ENCODE measurements at places on chromosomes 13 and 19.

DNA sequence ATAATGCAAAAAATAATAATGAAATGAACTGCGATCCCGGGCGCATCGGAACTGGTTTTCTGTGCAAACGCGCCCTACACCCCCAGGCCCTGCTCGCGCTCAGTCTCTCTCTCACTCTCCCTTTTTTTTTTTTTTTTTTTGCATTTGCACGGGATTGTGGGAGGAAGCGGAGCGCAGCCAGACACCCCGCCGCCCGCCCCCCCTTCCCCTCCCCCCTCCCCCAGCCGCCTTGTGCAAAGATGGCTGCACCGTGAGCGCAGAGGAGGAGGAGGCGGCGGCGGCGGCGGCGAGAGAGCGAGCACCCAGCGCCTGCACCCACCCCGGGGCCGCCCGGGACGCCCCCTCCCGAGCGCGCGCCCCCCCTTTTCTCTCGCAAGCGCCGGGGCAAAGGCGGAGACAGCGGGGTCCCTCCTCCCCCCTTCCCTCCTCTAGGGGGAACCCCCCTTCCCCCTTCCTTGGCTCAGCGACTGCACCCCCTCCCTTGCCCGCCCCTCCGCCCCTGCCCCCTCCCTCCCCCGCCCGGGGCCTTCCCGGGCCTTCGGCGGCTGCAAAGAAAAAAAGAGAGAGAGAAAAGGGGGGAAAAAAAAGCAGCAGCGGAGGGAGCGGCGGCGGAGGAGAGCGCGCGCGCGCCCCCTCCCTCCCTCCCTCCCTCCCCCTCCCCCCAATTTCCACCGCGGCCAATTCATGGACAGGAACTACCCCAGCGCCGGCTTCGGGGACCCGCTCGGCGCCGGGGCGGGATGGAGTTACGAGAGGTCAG is at the start of gene PRR12:
Gene PRR12, plus strand, starts transcription at position 212 of the 760 bp plus-strand sequence. Its CDS starts 473 bp downstream, at position 685.
- DNase-seq, result peak; percentile 61

- no peak for DNase-seq
These were observed 206.8 kb downstream of the PCDH9 start for GRCh38 chr13:67023130-67023876.

DNA sequence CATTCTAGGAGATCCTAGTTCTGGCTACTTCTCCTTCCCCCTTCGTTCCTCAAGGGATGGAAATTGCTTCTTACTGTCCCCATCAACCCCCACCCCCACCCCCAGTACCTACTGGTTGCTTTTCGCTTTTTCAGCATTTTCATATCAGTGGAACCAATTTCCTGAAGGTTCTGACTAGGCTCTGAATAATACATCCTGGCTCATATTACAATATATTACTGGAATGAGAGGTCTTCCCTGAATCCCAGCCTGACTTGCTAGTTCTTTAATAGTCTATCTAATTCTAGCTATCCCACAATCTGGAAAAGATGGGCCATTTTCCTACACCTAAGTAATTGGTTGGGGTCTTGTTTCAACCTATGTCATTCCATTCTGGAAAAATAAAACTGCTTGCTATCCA is 207.4 kb downstream of the COG6 start:
- DNase-seq, result no peak

- DNase-seq, result no peak
These were observed 776.6 kb downstream of the UQCRFS1 start for GRCh38 chr19:28436320-28436719.

- no peak for DNase-seq
These were observed 42.6 kb downstream of the RFC3 start for GRCh38 chr13:33860526-33860925.

- DNase-seq, result no peak
These were observed 11.6 kb downstream of the CNFN start for GRCh38 chr19:42378225-42379215.

- no peak for DNase-seq
These were observed 15.3 kb downstream of the LGALS16 start for GRCh38 chr19:39670998-39671397.

- DNase-seq, result no peak
These were observed 11.7 kb upstream of the PTPRS start for GRCh38 chr19:5352229-5352763.

GRCh38 chr19:29810504-29810871 is 1.3 kb upstream of the CCNE1 start:
- no peak for DNase-seq

- DNase-seq, result no peak
These were observed 1.0 kb downstream of the FSTL3 start for GRCh38 chr19:677201-677600.

DNA sequence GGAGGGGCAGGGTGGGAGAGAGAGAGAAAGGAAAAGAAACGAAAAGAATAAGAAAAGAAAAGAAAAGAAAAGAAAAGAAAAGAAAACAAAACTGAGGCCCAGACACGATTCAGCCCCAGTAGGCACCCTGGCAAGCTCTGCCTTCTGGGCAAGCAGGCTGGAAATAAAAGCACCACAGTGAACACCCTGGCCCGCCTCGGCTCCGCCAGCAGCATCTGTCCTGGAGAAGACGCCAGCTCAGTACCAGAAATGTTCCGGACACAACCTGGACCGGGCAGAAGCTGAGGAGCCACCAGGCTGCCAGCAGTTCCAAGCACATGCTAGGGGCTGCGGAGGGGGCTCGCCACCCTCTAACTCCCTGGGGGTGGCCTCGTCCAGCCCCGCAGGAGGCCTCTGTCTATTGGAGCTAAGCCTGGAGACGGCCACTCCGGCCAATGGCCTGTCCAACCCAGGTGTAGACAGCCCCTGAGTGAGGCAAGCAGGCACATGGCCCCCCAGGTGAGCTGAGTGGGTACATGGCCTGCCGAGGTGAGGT is 11.4 kb upstream of the CPAMD8 start:
- no peak for DNase-seq

DNA sequence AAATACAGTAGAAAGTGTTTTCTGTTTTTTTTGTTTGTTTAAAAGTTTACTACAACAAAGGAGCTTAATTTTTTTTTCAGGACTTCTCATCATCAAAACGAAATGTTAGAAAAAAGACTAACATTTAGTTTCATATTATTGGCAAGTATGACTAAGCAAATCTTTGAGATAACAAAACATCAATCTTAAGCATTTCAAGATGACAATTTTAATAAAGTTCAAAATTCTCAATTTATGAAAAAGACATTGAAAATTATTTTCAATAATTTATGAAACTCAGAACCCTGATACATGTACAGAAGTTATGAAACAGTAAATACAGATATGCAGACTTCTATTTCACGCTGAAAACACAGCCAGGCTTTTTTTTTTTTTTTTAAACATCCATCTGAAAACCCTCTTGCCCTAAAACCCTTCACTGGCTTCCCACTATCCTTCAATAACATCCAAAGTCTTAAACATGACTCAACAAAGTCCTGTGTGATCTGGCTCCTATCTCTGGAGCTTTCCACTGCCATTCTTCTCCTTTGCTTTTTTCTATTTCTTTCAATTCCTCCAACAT is 3.9 kb downstream of the RBM26 start:
- DNase-seq, result no peak

GRCh38 chr19:13684021-13684420 is 80.3 kb upstream of the MRI1 start:
- no peak for DNase-seq

DNA sequence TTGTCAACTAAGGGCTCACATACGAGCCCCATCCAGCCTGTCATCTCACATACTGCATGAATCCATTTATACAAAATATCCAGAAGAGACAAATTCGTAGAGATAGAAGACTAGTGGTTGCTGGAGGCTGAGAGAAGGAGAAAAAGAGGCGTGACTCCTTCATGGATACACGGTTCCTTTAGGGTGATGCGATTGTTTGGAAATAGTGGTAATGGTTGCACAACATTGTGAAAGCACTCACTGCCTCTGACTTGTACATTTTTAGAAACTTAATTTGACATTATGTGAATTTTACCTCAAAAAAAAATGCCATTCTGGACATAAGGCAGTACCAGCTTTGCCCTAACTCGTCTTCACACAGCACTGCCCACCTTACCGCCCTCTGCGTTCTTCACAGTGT is 27.3 kb downstream of the IGFL1 start:
- no peak for DNase-seq

- DNase-seq, result no peak
These were observed 100.4 kb downstream of the ING1 start for GRCh38 chr13:110813646-110814624.

- no peak for DNase-seq
These were observed 32.6 kb upstream of the RFC3 start for GRCh38 chr13:33785384-33785783.

DNA sequence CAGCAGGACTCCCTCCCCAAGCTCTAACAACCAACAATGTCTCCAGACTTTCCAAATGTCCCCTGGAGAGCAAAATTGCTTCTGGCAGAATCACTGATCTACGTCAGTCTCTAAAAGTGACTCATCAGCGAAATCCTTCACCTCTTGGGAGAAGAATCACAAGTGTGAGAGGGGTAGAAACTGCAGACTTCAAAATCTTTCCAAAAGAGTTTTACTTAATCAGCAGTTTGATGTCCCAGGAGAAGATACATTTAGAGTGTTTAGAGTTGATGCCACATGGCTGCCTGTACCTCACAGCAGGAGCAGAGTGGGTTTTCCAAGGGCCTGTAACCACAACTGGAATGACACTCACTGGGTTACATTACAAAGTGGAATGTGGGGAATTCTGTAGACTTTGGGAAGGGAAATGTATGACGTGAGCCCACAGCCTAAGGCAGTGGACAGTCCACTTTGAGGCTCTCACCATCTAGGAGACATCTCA is 6.2 kb upstream of the CEACAM5 start:
- no peak for DNase-seq

DNA sequence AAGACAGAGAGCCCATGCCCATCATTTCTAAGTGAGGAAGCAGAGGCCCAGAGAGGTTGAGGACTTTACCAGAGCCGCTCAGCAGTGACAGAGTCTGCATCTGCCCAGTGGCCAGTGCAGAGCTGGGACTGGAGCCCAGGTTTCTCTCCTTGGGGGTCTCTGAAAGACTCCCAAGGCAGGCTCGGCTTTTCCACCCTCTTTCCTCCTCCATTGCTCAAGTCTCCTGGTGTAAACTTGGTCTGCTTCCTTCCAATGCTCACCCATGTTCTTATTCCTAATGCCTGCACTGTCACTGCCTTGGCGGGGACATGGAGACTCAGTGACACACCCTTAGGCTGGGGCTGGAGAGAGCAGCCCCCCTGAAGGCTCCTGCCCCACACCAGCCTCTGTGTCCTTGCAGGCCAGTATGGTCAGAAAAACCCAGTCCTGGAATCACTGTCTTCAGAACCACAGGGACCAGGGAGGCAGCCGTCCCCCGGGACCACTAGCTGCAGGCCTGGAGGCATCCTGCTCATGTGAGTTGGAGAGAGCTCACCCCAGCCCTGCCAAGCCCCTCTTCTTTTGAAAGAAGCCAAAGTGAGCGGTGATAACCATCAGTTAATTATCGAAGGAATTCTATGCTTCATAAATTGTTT is 211.0 kb upstream of the ZNF536 start:
- no peak for DNase-seq

DNA sequence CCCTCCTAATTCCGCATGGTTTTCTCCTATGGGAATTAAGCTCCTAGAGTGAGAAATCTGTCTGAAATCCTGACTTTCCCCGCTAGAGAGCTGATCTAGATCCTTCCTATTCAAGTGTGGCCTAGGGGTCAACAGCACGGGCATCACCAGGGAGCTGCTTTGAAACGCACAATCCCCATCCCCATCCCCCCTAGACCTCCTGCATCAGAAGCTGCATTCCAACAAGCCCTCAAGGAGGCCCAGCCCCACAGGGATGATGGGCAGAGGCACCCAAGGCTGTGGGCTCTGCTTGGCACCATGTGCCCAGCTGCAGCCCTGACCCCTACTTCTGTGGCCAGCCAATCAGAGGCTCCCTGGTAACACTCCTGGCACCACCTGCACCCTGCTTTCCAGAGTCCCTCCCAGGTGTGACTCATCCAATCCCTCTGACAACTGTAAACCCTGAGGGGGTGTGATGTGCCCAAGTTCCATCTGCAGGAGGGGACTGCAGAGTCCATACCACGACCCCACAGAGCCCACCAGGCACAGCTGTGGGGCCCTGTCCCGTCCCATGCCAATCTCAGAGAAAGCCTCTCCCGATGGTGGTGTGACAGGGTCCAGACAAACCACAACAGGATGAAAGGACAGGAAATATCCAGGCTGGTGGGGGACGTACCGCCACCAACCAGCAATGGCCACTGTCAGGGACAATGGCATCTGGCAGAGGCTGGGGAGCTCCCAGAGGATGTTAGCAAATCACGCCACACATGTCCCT is 19.8 kb upstream of the SLC35E1 start:
- DNase-seq, result no peak

- DNase-seq, result no peak
These were observed 187.7 kb downstream of the RAP2A start for GRCh38 chr13:97621631-97622030.

- DNase-seq, result peak; percentile 62
These were observed 5.6 kb downstream of the UHRF1 start for GRCh38 chr19:4914736-4915501.

GRCh38 chr13:85864963-85865530 is 65.8 kb upstream of the SLITRK6 start:
- no peak for DNase-seq

GRCh38 chr13:99975626-99976025 is 4.1 kb upstream of the ZIC5 start:
- DNase-seq, result no peak

DNA sequence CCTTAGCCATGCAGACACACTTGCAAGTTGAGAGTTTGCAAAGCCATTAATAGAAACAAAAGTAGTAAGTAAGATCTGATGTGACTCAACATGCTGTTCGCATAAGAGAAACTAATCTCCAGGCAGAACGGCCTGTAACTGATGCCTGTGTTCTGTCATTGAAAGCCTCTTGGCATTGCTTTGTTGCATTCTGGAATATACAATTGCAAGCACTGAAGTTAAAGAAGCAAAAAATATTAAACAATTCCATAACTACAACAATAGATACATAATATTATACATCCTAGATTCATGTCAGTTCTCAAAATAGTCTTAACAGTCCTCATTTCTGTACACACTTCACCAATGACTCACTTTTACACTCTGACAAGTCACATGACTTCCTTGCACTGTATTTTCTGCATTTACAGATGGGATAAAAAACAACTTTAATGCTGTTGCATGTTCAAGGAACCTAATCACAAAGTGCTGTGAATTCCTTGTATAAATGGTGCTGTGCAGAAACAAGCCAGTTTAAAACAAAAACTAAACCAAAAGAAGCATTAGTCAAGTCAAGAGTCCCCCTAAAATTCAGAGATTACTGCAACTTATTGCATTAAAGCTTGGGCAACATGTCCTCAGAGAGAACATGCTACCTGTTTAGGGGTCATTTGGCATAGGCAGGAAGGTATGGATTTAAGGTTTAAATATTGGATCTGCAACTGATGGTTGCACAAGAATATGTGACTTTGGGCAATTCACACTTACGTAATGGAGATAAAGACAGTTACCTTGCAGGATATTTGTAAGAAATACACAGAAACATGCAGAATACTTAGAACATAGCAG is 79.5 kb upstream of the SERP2 start:
- no peak for DNase-seq

DNA sequence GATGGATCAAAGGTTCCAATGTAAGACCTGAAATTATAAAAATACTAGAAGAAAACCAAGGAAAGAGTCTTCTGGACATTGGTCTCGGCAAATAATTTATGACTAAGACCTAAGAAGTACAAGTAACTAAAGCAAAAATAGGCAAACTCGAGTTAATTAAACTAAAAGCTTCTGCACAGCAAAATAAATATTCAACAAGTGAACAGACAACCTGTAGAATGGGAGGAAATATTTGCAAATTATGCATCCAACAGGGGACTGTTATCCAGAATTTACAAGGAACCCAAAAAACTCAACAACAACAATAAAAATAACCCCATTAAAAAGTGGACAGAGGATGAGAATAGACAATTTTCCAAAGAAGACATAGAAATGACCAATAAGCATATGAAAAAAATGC is 9.7 kb upstream of the SLAIN1 start:
- no peak for DNase-seq

Measured in activated T-helper 1 cell treated with anti-CD3 and anti-CD28 coated beads, Interleukin-2, amount 50 U/mL, for 16 hours (primary cell).